Kasumi-1 (cell line): ENCODE measurements at places on chromosomes 3 and 15.

DNA sequence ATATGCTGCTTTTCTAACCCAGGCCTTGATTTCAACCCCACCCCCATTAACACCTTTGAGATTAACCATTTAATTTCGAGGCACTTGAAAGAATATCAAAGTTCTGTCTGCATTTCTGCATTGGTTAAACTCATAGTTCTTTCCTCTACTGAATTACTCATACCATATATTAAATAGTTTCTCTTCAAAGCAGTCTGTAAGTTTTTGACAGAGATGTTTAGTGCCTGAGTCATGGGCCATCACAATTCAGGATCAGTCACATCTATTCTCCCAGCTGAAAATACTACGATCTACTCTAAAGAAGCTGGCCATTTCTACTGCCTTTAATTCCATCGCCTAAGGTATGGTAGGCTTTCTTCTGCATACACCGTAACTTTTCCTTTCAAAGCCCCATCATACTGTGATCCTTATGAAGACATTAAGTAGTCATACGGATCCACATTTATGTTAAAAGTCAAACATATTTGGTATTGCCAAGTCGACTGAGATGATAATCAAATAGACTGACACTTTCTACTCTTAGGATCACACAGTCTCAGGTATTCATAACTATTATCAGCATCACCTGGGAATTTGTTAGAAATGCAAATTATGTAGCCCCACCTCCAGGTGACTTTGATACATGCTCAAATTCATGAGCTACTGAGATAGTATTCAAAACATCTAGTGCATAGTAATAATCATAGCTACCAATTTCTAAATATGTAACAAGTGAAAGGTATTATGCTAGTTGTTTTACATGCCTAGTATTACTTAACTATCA lies 489.4 kb upstream of the IL12A start:
- DNase-seq, result no peak

- DNase-seq, result no peak
These were observed 69.4 kb downstream of the EXOG start for GRCh38 chr3:38565339-38566214.

DNA sequence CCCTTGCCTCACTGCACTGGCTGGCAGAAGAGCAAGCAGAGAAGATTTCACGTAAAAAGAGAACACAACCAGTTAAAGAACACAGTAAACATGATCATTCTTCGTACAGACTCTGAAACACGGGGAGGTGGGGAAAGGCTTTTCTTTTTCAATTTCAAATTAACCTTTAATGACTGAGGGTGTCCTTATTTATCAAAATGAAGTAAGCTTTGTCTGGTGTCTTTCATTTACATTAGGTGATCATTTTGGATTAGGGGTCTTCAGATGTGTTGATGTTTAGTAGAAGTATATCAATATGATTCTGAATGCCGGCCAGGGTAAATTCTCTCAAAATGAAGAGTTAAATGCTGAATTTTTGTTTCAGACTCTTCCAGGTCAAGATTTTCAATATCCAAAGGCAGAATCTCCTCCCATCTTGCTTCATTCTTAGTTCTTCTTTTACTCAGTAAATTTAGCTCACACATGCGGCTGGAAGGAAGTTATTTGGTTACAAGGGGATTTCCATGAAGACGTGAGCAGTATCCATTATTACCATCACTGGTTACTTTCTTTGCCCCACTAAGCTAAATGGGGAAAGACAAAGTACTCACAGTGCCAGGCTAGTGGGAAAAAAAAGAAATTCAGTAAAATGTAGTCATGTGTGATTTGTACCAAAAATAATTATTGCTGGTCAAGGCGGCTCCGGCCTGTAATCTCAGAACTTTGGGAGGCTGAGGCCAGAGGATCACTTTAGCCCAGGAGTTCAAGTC lies 272.2 kb upstream of the NR2F2 start:
- DNase-seq, result peak; percentile 47

GRCh38 chr15:82043130-82043673 lies 2.6 kb downstream of the MEX3B start:
- DNase-seq, result no peak

DNA sequence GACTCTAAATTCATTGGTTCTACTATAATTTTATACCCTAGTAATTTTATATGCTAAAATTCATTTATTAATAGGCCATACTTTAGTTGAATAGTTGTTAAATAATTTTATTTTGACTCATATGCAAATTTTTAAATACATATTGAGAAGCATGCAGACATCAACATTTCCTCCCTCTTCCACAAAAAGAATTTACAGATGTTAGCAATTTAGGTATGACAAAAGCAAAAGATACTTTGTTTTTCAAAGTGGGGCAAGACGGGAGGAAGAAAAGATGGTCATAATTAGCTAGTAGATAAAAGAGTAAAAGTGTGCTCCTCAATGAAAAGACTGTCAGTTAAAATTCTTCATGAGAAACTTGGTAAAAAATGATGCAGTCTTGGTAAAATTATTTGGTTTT lies 148.9 kb upstream of the TSPAN3 start:
- no peak for DNase-seq

- DNase-seq, result peak; percentile 49
These were observed 289.8 kb upstream of the ROPN1 start for GRCh38 chr3:124281453-124282316.

DNA sequence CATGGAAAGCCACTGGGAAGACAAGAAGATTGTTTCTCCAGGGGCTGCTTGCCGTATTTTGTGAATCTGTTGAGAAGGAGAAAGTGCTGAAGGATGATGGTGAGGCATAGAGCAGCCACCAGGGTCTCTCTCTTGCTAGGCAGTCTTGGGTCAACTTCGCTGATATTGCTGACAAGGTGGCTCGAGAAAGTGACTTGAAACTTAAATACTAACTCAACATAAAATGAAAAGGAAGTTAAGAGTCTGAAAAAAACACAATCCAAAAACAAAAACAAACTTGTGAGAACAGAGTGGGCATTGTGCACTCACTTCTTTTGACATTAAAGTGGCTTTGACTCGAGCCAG lies 90.1 kb downstream of the CHST2 start:
- no peak for DNase-seq

DNA sequence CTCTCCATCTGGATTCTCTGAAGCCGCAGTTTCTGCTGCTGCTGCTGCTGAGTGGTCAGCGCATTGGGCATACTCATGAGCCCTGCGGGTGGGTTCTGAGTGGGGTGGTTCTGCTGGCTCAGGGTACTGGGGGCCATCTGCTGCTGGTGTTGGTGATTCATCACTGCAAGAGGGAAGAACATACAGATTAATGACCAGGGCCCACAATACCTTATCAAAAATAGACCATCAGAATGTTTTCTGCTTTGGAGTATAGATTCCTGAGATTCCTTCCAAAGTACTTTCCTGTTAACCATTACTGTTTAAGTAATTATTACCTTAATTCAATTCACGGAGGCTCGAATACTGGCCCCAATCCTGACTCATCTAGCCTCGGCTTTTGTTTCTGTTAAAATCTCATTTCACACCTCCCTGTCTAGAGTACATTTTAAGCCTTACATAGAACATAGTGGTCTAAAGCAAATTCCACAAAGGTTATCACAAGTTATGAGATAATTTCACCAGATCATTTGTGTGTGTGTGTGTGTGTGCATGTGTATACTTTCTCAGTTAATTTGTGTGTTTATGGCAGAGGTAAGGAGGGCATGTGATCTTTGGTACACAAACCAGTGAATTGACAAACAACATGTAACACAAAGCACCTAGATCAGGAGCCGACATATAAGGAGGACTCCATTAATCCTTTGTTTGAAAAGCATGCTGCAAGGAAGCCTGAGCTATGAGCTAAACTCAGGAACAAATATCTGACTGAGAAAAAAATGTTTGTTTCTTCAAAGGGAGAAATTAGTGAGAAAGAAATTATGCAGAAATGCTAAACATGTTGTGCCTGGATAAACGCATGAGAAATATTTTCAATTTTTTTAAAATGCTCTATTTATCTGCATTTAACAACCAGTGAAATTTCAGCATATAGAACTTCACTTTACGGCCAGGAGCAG lies 68.1 kb downstream of the TM4SF4 start:
- no peak for DNase-seq

DNA sequence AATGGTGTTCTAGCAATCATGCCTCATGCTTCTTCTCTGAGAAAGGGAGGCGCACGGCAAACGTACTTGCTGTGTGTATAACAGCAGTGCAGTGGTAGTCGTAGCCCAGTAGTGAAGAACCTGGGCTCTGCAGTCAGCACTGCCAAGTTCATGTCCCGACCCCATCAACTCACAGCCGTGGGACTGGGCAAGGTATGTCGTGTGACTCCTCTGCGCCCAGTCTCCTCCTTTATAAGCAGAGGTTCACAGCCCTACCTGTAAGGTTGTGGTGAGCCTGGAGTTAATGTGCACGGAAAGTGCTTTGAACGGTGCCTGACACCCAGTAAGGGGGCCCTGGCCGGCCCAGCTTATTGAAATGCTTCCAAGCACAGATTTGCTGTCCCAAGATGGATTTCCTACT lies 26.6 kb downstream of the EHD4 start:
- no peak for DNase-seq

DNA sequence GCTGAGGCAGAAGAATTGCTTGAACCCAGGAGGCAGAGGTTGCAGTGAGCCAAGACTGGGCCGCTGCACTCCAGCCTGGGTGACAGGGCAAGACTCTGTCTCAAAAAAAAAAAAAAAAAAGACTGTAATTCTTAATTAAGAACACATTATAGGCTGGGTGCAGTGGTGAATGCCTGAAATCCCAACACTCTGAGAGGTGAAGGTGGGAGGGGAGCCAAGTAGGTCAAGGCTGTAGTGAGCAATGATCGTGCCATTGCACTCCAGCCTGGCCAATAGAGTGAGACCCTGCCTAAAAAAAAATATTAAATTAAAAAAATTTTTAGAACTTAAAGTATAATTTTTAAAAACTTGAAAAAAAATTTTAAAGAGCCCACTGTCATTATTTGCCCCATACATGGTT lies 13.4 kb upstream of the ARPIN start:
- DNase-seq, result no peak

- DNase-seq, result no peak
These were observed 172.8 kb upstream of the HES1 start for GRCh38 chr3:193962986-193963685.

- peak; percentile 57 for DNase-seq
These were observed 580.0 kb downstream of the ZNF385D start for GRCh38 chr3:21170964-21171363.

DNA sequence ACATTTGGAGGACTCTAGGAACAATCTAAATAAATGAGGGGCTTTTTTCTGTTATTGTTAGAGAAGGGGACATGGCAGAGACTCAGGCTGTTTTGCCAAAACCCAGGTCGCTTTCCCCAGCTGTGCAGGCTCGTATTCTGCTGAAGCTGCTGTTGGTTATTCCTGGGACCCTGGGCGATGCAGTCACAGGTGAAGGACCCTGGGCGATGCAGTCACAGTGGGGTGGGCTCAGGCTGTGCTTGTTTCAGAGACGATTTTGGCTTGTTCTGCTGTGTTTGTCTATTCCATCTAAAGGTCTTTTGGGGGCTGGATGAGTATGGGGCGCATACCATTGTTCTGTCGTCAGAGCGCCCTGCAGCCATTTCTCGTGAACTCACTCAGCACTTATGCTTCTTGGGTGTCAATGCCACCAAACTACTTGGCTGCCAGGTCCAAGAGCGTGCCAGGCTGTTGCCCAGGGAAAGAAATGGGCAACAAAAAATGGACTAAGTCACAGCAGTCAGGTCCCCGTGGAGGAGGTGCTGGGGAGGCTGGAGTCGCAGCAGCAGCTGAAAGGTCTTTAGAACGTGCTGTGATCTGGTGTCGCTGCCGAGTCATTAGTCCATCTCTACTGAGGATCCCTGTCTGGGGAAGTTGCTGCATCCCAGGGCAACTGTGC lies 151.4 kb downstream of the CHDH start:
- DNase-seq, result no peak

DNA sequence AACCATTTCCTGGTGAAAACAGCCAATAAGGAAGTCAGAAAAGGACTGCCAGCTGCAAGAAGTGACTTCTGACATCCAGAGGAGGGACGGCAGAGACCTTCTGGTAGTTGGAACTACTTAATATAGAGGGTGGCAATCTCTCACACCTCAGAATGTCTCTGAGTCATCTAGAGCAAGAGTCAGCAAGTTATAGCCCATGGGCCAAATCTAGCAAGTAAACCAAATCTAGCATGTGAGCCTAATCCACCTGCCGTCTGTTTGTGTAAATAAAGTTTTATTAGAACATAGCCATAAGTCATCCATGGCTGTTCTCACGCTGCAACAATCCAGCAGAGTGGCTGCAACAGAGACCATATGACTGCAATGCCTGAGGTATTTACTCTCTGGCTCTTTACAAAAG lies 160.5 kb upstream of the NR2E3 start:
- DNase-seq, result no peak

DNA sequence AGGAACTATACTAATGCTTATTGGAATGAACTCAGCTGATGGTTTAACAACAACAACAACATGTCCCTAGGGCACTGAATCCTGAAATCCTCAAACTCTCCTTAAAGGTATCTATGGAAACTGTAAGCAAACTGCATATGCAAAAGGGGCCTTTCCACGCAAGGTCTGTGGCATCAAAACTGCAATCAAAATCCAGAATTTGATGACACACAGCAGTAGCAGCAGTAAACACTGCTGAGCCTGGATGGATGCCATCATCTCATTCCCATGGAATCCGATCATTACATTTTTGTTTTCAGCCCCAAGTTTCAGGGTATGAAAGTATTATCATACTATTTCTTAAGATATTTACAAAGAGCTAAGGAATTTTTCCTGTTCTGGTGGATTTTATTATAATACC lies 399.7 kb downstream of the VPS13C start:
- DNase-seq, result no peak
